Kidney tubule cell (primary cell): ENCODE measurements at places on chromosomes 12 and 14.

DNA sequence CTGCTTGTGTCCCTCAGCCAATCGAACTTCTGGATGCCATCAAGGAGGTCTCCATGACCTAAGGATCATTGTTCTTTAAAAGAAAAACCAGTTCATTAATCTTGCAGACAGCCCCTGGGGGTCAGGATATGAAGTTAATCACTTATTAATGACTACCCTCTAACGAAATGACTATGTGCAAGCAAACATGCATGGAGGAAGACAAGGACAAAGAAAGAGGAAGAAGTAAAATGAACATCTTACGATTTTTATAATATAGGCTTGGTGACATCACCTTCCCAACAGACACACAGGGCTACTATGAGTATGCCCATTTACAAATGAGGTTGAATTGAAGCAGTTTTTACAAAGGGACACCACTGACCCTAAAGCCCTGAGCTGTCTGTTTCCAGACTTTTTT is 111.1 kb upstream of the AMIGO2 start:
- DNase-seq, result peak; percentile 85

DNA sequence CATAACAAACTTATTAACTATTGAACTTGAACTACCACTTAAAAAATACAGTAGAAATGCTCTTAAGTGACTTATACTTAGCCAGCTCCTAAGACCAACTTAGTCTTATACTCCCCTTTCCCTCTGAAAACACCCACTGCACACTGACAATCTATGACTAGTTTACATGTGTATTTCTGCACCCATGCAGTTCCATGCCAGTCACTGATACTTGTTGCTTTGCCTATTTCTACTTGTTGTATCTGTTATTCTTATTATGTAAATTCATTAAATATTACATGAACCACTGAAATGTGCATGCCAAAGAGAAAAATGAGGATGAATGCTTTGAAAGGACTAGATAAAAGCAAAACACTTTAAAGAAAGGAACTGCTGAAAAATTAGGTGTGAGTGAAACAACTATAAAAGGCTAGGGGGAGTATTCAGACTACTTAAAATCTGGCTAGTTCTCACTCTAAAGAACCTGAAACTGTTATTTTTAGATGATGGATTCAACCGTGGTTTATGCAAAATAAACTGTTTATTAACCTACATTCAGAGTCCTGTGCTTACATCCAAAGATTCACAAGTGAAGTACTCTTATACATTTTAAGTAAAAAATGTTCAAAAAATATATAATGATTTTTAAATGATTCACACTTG is 74.7 kb downstream of the RPS6KA5 start:
- no peak for DNase-seq

- peak; percentile 46 for DNase-seq
Measured at GRCh38 chr12:131210506-131211339, 257.0 kb downstream of the ADGRD1 start.

DNA sequence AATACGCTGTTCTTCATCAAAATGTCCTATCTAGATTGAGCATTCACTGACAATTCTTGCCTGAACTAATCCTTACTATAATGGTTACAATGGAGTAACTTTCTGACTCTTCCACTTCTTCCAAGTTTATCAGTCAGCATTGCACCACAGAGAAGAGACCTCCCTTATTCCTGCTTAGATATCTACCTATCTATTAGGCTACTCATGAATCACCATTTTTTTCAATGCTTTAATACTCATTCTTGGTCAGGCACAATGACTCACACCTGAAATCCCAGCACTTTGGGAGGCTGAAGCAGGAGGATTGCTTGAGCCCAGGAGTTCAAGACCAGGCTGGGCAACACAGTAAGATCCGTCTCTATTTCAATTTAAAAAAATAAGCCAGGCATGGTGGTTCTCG is 39.3 kb downstream of the RPS6KA5 start:
- DNase-seq, result peak; percentile 40

DNA sequence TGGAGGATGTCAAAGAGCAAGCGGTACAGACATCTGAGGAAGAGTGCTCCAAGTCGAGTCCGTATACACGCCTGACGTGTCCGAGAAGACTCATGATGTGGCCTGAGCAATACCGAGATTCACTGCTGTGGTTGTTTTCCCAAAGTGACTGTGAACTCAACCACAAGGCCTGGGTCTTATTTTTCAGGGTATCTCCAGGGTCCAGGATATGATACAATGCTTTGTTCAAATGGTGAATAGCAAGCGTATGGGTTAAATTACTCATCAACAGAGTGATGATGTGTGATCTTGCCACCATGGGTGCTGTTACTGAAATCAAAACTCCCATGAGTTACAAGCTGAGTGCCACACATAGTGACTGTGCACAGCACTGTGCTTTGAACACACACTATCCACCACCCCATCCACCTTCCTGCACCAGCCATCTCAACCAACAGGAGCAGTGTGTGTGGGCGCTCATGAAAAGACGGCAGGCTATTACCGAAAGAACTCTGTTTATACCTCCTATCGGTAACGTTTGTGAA is 109.6 kb downstream of the BCAT1 start:
- no peak for DNase-seq

GRCh38 chr14:89365061-89365801 is 51.8 kb downstream of the FOXN3 start:
- DNase-seq, result no peak

- no peak for DNase-seq
Measured at GRCh38 chr14:33467971-33468370, 482.9 kb downstream of the EGLN3 start.

DNA sequence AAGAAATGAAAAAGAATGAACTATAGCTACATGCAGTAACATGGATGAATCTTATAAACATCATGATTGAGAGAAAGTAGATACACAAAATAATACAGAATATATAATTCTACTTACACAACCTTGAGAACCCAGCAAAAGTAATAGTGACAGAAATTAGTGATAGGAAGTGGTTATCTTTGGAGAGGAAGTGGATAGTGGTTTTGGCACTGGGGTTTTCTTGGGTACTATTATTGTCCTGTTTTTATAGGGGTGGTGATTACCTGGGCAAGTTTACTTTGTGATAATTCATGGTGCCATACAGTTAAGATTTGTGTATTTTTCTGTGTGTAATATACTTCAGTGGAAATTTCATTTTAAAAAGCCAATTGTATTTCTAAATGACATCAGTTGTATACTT is 352.7 kb downstream of the AEBP2 start:
- no peak for DNase-seq

GRCh38 chr12:112574896-112575558 is 156.3 kb downstream of the PTPN11 start:
- DNase-seq, result no peak

GRCh38 chr12:15782667-15783066 is 6.5 kb downstream of the EPS8 start:
- DNase-seq, result no peak

GRCh38 chr14:20530771-20531571 is 25.6 kb downstream of the RNASE10 start:
- peak; percentile 65 for DNase-seq

DNA sequence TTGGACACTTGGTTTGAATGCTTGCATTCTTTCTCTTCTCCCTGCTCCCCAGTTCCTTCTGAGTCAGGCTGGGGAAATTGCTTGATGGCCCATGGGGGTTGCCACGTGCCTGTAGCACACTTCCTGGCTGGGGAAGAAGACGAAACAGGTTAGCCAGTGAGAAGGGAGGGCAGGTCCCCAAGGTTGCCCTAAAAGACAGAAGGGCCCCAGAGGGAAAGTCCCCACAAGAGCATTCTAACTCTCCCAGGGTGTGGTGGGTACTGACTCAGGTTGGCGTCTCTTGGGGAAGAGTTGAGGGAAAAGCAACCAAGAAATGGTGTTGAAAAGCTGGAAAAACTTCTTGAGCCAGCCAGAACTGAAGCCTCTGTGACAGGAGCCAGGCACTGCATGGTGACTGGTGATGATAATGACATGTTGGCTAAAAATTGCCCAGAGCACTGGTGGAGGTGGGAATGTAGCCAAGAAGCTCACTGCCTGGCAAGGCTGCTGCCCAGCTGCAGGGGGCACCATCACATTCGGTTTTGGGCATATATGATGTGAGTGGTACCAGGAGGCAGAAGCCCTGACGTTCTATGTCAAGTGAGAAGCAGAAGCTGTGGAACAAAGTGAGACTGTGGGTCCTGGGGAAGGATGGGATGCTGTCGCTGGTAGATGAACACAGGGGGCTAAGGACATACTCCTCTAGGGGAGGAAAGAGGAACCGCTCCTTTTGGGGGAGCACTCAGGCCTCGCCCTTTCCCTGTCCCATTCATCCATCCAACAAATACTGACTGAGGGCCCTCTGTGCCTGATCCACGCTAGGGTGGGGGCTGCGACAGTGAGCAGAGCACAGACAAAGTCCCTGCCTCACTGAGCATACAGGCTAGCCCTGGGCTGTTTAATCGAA is 8.1 kb upstream of the RABGGTA start:
- DNase-seq, result peak; percentile 72

GRCh38 chr12:13973996-13974395 is 7.4 kb downstream of the GRIN2B start:
- DNase-seq, result no peak

- DNase-seq, result no peak
Measured at GRCh38 chr12:118098911-118099671, 4.7 kb downstream of the VSIG10 start.

GRCh38 chr12:77584860-77585259 is 245.8 kb upstream of the NAV3 start:
- DNase-seq, result no peak

- peak; percentile 63 for DNase-seq
Measured at GRCh38 chr12:112978163-112979040, at the start of gene OAS2. OAS2 (plus strand) TSS chr12:112978519; CDS start chr12:112978609, 90 bp downstream.

GRCh38 chr12:4849115-4849541 is 60.6 kb upstream of the KCNA1 start:
- peak; percentile 37 for DNase-seq
